ENCODE measurements at places on chromosomes 2 and 18.

DNA sequence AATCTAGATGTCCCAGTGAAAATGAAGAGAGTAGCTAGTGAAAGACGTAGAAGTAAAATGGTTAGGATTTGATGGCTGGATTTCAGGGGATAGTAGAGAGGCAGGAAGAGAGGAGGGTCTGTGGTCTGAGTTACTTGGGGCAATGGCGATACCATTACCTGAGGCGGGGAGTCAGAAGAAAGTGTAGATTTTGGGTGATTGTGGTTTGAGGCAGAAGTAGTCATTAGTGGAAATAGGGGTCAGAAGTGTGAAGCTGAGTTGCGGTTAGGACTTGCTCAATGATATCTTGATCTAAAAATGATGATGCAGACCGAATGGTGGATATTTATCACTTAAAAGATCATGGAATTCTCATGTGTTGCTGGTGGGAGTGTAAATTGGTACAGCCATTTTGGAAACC lies 41.0 kb downstream of the CEP192 start:
- no peak for DNase-seq

- DNase-seq, result no peak
Observed at GRCh38 chr2:239181903-239182581, 218.8 kb downstream of the HDAC4 start.

- no peak for DNase-seq
Observed at GRCh38 chr2:38148501-38148900, 72.5 kb upstream of the CYP1B1 start.

GRCh38 chr2:84996909-84997308 lies 25.9 kb downstream of the KCMF1 start:
- DNase-seq, result no peak

DNA sequence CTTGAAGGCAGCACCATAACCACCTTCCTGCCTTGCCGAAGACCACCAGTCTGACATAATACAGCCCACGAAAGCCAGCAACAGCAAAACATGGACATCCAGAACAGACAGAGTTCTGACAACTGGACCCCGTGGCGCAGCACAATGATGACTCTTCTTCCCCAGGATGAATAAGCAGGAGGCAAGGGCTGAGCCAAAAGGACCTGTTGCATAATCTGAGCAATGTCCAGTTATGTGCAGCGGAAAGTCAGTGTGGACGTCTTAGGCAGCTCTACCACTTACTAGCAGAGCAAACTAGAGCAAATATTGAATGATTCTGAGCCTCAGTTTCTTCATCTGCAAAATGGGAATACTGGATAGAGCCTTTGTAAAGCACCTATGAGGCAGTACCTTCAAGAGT lies 225.1 kb downstream of the ZBTB7C start:
- no peak for DNase-seq

- no peak for DNase-seq
Observed at GRCh38 chr2:223779877-223780276, 57.5 kb downstream of the AP1S3 start.

DNA sequence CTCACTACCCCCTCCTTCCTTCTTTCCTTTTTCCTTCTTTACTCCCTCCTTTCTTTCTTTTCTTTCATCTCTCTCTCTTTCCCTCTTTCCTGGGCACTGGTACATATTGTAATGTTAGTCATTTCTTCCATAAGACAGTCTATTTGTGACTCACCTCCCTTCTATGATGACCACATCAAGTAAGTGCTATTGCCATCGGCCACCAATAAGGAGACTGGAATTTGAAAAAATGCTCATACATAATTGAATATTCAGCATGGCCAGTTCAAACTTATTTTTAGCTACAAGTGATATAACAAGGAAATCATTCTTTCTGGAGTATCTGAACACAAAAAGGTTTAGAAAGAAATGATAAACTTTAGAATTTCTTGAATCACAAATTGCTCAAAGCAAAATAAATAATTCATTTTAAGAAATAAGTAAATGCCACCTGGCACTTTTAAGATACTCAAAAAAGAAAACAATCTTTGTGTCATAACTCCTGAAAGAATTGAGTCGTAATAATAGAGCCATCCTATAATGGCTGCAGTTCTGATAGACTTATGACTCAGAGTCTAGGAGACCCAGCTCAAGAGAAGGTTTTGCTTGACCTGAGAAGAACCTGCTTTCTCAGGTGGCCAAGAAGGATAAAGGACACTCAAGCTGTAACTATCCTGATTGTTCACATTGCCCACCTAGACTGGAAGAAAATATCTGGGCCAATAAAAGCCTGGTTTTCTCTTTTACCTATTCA lies 51.6 kb upstream of the CCBE1 start:
- DNase-seq, result no peak

DNA sequence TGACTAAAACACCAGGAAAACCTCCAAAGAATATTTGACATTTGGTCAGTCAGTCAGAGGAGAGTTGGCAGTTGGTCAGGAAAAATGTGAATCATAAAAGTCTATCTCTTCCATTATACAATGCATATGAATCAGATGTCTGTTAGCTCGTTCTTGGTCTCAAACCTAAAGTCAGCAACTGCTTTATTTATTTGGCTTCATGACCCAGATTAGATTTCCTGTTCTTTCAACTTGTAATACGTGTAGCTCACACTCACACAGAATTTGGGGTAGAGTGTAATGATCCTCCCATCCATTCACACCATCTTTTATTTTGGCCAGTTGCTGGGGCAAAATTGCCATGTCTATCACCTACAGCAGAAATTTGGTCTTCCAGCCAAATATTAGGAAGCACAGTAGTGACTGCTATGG lies 81.9 kb upstream of the COL5A2 start:
- peak; percentile 28 for DNase-seq

DNA sequence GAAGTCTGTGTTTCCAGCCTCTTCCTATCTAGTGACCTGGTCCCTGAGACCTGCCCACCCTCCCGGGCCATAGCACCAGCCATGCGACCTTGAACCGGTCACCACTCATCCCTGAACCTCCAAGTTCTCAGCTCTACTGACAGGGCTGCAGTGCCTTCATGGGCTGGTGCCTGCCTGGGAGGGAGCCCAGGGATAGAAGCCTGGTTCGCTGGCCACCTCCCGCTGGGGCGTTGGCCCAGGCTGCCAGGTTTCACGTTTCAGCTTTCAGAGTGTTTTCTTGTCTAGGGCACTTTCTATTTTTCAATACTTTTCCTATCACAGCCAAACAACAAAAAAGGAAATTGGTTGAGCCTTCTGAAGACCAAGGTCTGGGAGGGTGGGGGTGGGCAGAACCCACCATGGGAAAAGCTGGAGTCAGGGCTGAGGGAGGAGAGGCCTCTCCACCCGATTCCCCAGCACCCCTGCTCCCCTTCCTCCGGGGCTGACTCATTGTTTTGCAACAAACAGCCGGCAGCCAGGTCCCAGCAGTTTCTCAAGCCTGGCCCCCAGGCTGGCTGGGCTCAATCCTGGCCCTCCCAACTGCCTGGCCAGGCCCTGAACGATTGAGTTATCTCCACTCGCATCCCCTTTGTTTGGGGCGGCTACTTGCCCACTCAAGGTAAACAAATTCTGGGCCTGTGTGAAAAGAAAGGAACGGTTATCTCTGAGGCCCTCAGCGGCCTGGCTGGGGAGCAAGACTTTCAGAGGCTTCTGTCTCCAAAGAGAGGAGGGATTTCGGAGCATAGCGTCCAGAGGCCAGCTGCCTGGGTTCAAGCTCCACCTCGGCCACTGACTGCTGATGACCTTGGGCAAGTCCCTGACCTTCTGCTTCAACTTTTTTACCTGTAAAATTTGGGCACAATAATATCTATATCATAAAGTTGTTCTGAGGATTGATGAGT lies 47.5 kb downstream of the ZFP36L2 start:
- peak; percentile 53 for DNase-seq

GRCh38 chr2:141928476-141928875 lies 202.3 kb downstream of the LRP1B start:
- DNase-seq, result no peak

DNA sequence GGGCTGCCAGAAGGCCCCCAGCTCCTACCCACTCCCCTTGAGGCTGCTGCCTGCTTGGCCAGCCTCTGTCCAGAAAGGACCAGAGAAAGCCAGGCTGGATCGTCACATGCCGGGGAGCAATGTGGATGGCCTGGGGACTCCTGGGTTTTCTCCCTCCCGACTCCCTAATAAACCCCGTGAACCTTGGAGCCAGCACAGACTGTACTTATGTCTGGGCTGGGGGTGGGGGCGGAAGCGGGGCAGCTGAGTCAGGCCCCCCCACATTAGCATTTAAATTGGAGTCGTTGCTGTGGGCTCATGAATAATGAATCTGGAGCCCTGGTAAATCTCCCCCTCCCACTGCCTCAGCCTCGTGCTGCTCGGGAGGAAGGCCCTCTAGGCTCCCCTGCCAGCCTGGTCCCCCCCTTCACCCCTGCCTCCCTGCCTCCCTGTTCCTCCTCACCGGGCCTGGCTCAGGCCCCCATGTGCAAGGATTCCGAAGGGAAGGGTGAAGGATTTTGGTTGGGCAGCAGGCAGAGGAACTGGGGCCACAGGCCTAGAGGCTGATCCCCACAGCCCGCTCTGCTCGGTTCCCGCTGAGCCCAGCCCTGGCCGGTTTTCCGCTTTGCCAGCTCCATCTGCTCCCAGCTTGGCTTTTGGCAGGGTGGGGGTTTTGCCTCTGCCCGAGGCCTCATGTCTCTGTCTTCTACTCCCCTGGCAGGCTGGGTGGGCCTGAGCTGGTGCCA lies 7.3 kb upstream of the ASIC4 start:
- no peak for DNase-seq

DNA sequence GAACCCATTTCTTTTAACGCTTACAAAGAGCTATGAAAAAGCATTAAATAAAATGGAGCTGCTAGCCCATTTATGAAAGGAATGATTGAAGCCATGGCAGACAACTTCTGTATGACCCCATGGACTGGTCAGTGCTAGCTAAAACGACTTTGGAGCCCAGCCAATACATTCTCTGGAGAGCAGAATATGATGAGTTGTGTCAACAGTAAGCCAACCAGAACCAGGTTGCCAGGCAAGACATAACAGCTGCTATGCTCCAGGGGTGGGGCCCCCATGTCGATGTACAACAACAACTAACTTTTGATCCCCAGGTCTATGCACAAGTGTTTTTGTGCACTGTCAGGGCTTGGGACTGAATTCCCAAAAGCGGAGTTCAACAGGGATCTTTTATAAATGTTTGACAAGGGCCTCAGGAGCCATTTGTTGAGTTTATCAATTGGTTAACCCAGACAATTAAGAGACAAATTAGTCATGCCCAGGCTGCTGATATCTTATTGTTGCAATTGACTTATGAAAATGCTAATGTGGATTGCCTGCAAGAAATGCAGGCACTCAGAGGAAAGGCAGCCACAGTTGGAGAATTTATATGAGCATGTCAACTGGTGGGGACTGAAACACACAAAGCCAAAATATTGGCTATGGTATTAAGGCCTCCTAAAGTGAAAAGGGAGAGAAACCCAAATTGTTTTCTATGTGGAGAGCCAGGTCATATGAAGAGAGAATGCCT lies 64.6 kb upstream of the MYO3B start:
- DNase-seq, result no peak

GRCh38 chr18:64180171-64180570 lies 31.3 kb upstream of the LINC00305 start:
- no peak for DNase-seq

DNA sequence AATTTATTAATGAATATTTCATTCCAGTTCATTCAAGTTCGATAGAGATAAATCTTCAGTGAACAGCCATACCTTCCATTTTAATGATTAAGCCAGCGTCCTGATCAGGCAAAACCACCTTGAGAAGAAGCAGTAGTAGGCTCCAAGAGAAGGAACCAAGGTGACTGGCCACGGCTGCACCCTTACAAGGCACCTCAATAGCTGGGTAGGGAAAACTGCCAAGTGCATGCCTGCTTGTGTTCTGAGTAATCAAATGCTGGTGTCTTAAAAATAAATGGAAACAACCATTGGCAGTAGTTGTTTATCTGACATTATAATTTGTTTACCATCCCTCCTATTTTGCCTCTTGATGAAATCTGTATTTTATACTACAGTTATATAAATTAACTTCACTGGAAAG lies 10.0 kb upstream of the FEZ2 start:
- DNase-seq, result no peak

DNA sequence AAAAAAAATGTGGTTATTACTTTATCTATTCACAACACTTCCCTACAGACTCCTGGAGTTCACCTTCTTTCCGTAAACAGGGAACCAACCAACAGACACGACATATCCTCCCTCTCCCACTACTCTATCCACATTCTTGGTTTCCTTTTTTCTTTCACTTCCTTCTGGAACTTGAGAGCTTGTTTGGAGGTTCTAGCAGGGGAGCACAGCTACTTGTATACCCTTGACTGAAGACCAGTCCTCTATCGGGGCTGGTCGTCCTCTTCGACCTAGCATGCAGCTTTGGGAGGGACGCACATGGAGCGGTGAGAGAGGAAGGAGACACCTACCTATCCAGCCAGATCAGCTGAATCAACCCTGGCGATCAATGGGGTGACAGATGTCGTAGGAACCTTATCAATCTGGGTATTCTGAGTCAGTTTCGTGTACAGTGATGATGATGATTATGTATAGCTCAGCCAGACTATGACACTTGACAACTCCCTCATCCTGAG lies 43.5 kb upstream of the MSH2 start:
- no peak for DNase-seq

- no peak for DNase-seq
Observed at GRCh38 chr18:79680100-79680879, 687 bp downstream of the CTDP1 start.

DNA sequence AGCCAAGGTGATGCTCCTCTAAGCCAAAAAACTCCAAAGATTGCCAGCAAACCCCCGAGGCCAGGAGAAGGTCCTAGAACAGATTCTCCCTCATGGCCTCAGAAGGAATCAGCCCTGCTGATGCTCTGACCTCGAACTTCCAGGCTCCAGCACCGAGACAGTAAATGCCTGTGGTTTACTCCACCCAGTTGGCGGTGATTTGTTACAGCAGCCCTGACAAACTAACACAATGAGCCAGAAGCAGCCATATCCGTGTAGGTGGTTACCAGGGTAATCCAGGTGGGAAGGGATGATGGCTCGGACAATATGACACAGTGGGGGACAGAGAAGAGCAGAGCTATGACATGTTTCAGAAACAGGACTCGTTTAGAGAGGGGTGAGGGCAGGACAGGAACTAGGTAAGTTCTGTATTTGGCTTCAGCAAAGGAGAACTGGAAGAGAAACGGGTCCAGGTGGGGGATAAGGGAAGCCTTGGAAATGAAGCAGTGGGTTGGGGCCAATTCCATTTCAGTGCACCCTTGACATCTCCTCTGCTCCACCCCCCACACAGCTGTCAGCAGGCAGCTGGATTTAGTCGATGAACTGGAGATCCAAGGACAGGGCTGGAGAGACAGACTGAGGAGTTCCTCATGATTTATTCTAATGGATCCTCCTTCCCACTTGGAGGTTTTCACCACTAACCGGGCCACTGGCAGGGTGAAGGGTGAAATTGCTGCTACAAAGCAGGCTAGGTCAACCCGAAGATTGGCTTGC lies 179.7 kb upstream of the SH3BP4 start:
- DNase-seq, result no peak

- no peak for DNase-seq
Observed at GRCh38 chr2:197360744-197361156, 50.2 kb upstream of the ANKRD44 start.

All from spinal cord (tissue), 10 donors.